Activated T-helper 17 cell treated with anti-CD3 and anti-CD28 coated beads, Interleukin-2, amount 50 U/mL, for 72 hours (primary cell): ENCODE measurements at places on chromosomes 4 and X. TPM values are rescaled to one million over a fixed set of nuclear protein-coding genes. Genes with fewer than 3 reads are reported as not detected.

The FAM149A gene
- total RNA-seq, result 0.28 TPM

The PAGE2B gene
- 1.1 TPM for total RNA-seq

The TMEM31 gene
- not detected for total RNA-seq

The GABRG1 gene
- total RNA-seq, result not detected

The GPRASP3 gene
- 3.1 TPM for total RNA-seq

- no peak for ATAC-seq
These were observed 225.8 kb upstream of the NOCT start for GRCh38 chr4:138789796-138790195.

DNA sequence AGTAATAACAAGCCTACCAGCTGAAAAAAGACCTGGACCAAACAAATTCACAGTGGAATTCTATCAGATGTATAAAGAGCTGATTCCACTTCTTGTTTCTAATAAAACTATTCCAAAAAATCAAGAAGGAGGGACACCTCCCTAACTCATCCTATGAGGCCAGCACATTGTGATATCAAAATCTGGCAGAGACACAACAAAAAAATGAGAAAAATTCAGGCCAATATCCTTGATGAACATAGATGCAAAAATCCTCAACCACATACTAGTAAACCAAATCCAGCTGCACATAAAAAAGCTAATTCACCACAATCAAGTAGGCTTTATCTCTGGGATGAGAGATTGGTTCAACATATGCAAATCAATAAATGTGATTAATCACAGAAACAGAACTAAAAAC lies 147.9 kb upstream of the NEIL3 start:
- no peak for ATAC-seq

DNA sequence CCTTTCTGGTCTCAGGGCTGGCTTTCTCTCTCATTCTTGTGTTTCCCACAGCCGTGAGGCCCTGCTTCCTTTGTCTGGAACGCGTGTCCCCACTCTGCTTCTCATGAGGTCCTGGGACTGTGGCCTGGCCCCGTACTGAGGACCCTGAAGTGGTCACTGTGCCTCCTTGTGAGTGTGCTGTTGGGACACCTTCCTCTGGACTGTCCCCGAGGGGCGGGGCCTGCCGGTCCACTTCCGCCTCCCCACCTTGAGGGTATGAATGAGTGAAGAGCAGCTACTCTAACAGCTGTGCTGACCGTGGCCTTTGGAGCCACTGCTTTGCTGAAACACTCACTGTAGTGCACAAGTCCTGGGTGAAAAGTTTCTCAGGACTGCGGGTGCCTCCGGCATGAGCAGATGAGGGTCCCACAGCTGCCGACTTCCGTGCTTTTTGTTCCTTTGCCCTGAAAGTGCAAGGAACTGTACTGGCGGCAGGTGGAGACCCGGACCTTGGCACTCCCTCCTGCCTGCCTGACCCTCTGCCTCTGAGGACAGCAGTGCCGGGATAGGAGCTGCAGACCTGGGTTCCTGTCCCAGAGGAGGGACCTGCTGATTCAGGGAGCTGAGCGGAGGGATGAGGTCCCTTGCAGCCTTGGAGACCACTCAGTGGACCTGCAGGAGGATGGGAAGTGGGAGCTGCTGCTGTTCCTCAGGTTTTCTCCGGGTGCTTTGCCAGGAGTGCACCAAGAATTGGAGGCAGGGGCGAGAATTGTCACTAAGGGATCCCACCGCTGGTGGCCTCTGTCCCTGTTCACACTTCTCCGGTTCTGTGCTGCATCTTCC lies 38.0 kb downstream of the HTT-AS start:
- ATAC-seq, result no peak

DNA sequence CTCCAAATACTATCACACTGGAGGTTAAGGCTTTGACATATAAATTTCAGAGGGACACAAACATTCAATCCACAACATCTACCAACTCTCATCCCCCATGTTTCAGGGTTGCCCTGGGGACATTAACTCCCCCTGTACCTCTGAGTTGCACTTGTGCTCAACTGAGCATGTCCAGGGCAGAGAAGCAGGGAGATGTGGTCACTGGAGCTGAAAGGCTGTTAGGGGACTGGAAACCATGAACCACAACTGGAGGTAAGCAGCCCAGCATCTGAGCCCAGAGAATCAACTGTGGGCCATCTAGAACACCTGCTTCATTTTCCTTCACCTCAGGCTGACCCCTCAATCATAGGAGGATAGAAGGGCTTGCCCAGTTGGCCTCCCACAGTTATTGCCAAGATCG lies 641.1 kb downstream of the MID1IP1 start:
- no peak for ATAC-seq

GRCh38 chr4:151428346-151428745 lies 19.4 kb downstream of the FHIP1A start:
- no peak for ATAC-seq

DNA sequence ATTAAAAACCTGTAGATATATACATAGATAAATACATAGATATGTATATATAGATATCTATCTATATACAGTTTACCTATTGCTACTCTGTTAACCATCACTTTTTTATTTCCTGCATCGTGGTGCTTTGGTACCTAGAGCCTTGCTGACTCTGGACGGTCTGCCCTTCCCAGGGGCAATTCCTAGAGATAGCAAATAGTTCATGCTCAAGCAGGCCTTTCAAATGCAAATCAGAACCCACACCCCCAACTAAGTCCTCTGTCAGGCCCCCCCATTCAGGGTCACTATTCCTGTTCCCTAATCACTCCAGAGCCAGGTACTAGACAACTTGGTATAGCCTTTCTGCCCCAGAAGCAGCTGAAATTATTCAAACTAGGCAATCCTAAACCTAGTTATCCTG lies 273.5 kb upstream of the ADGRL3 start:
- no peak for ATAC-seq

- no peak for ATAC-seq
These were observed 53.6 kb downstream of the ETNPPL start for GRCh38 chr4:108709234-108709633.

DNA sequence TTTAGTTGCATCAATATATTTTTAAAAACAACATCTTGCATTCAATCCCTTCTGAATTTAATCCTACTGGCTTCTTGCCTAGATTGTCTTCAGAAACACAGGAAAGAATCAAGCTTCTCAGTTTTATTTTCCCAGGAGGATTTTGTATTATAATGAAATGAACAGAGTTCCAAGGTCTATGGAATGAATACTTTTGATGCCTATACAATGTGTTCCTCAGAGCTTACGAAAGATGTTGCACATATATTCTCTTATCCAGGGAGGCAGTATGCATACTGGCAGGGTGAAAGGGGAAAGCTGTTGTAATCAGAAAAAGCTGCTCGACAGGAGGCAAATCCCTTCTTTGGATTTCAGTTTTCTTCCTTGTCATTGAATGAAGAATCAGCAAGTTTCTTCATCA lies 8.8 kb downstream of the TMPRSS11D start:
- ATAC-seq, result no peak
